ENCODE measurements at places on chromosomes 3 and 15.

- no peak for DNase-seq
These were observed 101.7 kb downstream of the IL1RAP start for GRCh38 chr3:190615607-190616006.

GRCh38 chr15:75666823-75667501, 19.2 kb downstream of the SNX33 start:
- no peak for DNase-seq

- no peak for DNase-seq
These were observed 188.3 kb upstream of the CTDSPL start for GRCh38 chr3:37673401-37673800.

DNA sequence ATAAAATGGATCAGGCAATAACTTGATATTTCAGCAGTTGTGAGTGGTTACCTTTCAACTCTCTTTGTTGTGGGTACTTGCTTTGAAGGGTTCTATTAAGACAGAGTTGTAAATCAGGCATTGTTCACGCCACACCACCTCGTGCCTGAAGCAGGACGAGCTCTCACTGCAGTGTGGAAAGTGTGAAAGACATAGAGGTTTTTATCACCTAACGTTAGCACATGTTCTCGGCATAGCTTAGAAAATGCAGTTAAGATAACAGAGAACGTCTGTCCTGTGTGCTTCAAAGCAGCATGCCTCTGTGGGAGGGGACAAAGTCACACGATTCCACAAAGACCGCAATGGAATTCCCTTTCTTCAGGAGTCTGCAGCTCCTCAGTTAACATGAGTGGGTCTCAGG, 7.8 kb downstream of the ADAMTS17 start:
- DNase-seq: no peak

DNA sequence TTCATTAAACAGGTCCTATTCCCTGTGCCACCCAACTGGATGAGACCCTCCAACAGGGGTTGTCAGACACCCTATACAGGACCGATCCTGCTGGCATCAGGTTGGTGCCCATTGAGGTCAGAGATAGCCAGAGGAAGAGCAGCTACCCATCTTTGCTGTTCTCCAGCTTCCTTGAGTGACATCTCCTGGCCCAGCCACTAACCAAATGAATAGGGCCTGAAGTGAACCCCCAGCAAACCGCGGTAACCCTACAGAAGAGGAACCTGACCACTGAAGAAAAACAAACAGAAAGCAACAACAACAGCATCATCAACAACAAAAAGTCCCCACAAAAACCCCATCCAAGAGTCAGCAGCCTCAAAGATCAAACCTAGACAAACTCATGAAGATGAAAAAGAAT, 133.6 kb upstream of the ARPP21 start:
- DNase-seq: no peak
